ENCODE measurements at places on chromosomes 2 and 18. TPM values are rescaled to one million over a fixed set of nuclear protein-coding genes. Genes with fewer than 3 reads are reported as not detected.

Gene IWS1
- total RNA-seq, result 41.8 TPM

DNA sequence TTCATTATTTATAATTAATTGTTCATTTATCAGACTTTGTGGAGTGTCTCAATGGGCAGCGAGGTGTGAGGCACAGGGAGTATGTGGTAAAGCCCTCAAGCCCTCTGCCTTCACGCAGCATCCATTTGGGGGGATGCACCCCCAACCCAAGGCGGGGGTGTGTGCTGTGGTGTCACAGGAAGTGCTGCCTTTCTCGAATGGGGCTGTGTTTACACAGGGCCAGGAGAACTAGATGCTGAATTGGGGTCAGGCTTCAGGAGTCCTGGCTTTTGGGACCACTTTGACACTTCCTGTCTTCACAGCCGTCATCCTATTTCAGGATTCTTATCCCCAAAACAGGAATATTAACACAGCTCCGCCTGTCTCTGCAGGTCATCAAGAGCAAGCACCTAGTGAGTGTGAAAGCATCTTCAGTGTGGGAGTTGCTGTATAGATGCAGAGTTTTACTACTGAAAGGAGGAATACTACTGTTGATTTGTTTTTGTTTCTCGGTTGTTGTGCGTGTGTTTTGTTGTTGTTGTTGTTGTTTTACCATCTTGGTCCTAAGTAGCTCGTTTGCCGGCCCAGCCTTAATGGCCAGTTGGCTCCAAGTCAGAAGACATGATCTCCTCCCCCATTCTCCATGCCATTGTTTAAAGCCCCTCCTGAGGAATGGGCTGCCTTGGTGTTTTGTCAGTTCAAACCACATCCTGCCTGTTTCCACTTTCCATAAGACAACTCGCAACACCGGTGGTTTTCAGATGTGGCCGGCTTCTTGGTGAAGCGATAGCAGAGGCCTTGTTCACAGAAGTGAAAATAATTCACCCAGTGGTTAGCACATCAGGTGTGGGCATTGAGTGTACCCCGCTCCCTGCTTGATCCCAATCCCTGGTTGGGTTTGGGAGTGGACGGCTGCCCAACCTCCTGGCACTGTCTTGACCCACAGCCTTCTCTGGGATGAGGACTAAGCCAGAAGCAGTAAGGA lies 221.3 kb downstream of the BCL2 start:
- peaks cover 15% of the 10 kb centered on the region for H3K27me3 ChIP-seq
- DNase-seq, result no peak
- no peaks in the 10 kb centered on the region for H3K36me3 ChIP-seq
- peaks cover 11% of the 10 kb centered on the region for H3K4me1 ChIP-seq
- H3K27ac ChIP-seq, result no peak overlapping the region

- no peak overlapping the region for H3K4me3 ChIP-seq
- peaks cover 57% of the 10 kb centered on the region for H3K4me1 ChIP-seq
- H3K36me3 ChIP-seq, result no peaks in the 10 kb centered on the region
- DNase-seq, result no peak
- peak overlapping the region; percentile 43 for H3K27ac ChIP-seq
- no peaks in the 10 kb centered on the region for H3K27me3 ChIP-seq
These were observed 91.2 kb downstream of the SLC8A1 start for GRCh38 chr2:40360652-40361051.

DNA sequence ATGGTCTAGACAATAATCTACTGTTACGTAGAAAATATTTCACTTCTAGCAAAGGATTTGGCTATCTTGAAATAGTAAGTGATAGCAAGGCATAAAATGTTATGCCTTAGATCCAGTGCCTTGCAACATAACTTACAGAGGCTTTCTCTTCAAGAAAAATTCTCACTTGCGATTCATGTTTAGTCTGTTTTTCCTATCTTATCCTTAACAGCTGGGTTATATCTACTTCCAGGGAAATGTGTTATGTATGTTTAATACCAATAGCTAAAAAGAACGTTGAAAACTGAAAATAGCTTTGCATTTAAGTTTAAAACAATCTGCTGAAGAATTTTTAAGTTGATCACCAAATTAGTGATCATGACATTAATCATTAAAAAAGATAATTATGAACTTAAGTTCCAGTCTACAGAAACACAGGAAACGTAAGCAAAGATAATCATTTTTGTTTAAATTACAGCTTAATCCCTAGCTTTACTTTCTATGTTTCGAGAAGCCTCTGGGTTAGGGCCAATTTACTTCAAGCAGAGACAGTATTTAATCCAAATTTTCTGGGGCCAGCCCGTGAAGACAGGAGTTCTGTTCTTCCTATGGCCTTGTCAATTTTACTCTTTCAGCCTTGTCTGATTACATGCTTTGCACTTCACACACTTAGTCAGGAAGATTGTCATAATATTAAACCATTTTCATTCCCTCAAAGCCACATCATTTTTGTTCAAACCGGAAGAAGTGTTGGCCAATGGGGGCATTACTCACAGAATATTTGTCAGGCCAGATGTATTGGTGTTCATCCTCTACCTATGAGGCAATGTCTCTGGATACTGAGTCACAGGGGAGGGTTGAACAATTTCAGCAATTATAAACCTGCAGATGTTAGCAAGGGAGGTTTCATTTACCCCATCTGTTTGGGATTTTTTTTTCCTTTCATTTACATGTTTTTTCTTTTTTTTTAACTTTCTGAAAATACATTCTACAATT lies 1132.9 kb upstream of the ZEB2 start:
- H3K4me1 ChIP-seq, result peaks cover 7% of the 10 kb centered on the region
- H3K4me3 ChIP-seq, result no peak overlapping the region
- no peak overlapping the region for H3K27ac ChIP-seq
- no peaks in the 10 kb centered on the region for H3K27me3 ChIP-seq
- DNase-seq, result no peak

- no peak for DNase-seq
- H3K36me3 ChIP-seq, result no peaks in the 10 kb centered on the region
- H3K4me1 ChIP-seq, result no peaks in the 10 kb centered on the region
These were observed 479.2 kb upstream of the DSEL start for GRCh38 chr18:67995769-67996168.

DNA sequence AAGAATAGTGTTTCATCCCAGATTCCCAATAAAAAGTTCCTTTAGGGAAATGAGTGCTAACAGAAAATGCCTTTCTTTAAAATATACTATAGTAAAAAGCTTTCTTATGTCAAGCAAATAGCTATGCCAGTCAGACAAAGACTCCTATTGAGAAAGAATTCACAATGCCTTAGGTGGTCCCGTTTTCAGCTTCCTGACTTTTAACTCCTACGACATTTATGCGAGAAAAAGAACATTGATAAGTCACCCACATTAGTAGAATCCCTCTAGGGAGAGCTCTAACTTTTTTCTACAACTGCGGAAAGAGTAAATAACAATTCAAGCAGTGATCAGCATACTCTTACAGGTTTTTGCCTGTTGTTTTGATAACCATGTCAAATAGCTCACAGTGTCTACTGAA lies 750.8 kb upstream of the ACVR2A start:
- H3K27me3 ChIP-seq, result peaks cover 4% of the 10 kb centered on the region
- peaks cover 2% of the 10 kb centered on the region for H3K36me3 ChIP-seq
- no peaks in the 10 kb centered on the region for H3K4me1 ChIP-seq
- no peak overlapping the region for H3K4me3 ChIP-seq

GRCh38 chr2:165002638-165003037 lies 47.3 kb upstream of the SLC38A11 start:
- DNase-seq, result no peak
- peaks cover 17% of the 10 kb centered on the region for H3K4me1 ChIP-seq
- no peak overlapping the region for H3K4me3 ChIP-seq
- no peak overlapping the region for H3K27ac ChIP-seq
- H3K36me3 ChIP-seq, result peaks cover 1% of the 10 kb centered on the region

Gene HIBCH
- total RNA-seq, result 20.7 TPM

DNA sequence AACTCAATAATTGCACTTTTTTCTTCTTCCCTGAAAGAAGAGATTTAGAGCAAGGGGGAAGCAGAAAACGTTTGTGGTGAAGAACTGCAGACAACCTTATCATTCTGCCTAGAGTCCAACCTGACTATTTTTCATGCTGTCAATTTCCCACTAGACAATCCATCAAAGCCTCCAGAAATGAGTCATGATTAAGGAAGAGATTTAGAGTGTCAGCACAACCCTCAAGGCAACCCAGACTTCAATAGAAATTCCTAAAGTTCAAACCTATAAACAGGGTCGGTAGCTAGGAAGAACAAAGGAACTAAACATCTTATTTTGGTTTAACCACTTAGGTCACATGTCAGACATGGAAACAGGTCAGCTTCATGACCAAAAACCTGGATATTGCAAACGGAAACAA lies 86.9 kb downstream of the SLC25A12 start:
- no peak for DNase-seq
- H3K4me3 ChIP-seq, result no peak overlapping the region
- H3K27ac ChIP-seq, result no peak overlapping the region
- H3K27me3 ChIP-seq, result no peaks in the 10 kb centered on the region
- peaks cover 6% of the 10 kb centered on the region for H3K36me3 ChIP-seq

- no peak overlapping the region for H3K27ac ChIP-seq
- no peaks in the 10 kb centered on the region for H3K36me3 ChIP-seq
- H3K4me1 ChIP-seq, result no peaks in the 10 kb centered on the region
- no peak overlapping the region for H3K4me3 ChIP-seq
These were observed 43.1 kb downstream of the TTN start for GRCh38 chr2:178764097-178764496.

GRCh38 chr2:84939426-84940087 lies 31.4 kb upstream of the KCMF1 start:
- H3K27me3 ChIP-seq, result no peaks in the 10 kb centered on the region
- H3K4me3 ChIP-seq, result no peak overlapping the region
- no peaks in the 10 kb centered on the region for H3K36me3 ChIP-seq
- no peak overlapping the region for H3K27ac ChIP-seq

GRCh38 chr2:223944703-223945531 lies at the start of gene WDFY1:
WDFY1 (minus strand) TSS chr2:223945335; CDS start chr2:223945284, 51 bp downstream.
- DNase-seq, result peak; percentile 97
- H3K4me1 ChIP-seq, result peaks cover 28% of the 10 kb centered on the region
- peak within 1 kb of the TSS; percentile 95 for H3K4me3 ChIP-seq
- H3K27ac ChIP-seq, result peak within 1 kb of the TSS; percentile 98

Gene CCDC88A
- total RNA-seq, result 64.1 TPM

- H3K4me1 ChIP-seq, result no peaks in the 10 kb centered on the region
- H3K36me3 ChIP-seq, result peaks cover 6% of the 10 kb centered on the region
- H3K4me3 ChIP-seq, result no peak overlapping the region
- no peak overlapping the region for H3K27ac ChIP-seq
- DNase-seq, result no peak
- H3K27me3 ChIP-seq, result peaks cover 2% of the 10 kb centered on the region
These were observed 118.9 kb upstream of the ARL5A start for GRCh38 chr2:151946899-151947812.

- H3K36me3 ChIP-seq, result no peaks in the 10 kb centered on the region
- H3K27me3 ChIP-seq, result peaks cover 16% of the 10 kb centered on the region
- no peak overlapping the region for H3K4me3 ChIP-seq
- DNase-seq, result no peak
These were observed 310.7 kb upstream of the MYT1L start for GRCh38 chr2:2641541-2642410.

DNA sequence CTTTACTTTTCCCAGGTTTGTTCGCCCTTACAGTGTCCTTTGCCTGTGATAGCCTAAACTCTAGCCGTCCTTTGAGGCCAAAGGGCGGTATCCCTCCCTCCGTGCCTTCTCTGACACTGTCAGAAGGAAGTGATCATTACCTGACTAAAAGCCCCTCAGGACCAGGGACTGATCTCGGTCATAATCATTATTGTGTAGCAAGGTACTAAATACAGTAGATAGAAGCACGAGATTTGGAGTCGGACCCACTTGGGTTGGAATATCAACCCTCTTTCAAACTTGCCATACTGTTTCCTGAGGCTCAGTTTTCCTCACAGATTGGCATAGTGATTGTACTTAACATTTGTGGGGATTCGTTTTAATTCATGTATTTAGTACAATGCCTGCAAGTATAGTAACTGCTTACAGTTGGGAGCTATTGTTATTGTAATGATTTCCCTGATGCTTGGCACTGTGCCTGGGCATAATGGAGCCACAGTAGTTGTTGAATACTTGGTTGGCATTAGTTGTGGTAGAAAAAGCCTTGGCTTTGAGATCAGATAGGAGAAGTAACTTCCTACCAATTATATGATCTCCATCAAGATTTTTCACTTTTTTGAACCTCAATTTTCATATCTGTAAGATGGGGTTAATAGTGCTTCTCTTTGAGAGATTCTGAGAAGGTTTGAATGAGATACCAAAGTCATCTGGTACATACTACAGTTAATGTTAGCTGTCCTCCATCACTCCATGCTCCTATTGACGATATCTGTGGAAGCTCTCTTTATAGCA lies 836 bp downstream of the STK11IP start:
- H3K4me1 ChIP-seq, result peaks cover 39% of the 10 kb centered on the region
- peak overlapping the region; percentile 94 for H3K4me3 ChIP-seq
- DNase-seq, result no peak
- H3K27ac ChIP-seq, result peak overlapping the region; percentile 96
- H3K36me3 ChIP-seq, result peaks cover 7% of the 10 kb centered on the region

Gene PRKAG3
- not detected for total RNA-seq

Gene ORMDL1
- total RNA-seq, result 61.7 TPM

GRCh38 chr2:142044197-142044596 lies 86.6 kb downstream of the LRP1B start:
- H3K4me1 ChIP-seq, result peaks cover 6% of the 10 kb centered on the region
- DNase-seq, result no peak
- no peak overlapping the region for H3K27ac ChIP-seq

DNA sequence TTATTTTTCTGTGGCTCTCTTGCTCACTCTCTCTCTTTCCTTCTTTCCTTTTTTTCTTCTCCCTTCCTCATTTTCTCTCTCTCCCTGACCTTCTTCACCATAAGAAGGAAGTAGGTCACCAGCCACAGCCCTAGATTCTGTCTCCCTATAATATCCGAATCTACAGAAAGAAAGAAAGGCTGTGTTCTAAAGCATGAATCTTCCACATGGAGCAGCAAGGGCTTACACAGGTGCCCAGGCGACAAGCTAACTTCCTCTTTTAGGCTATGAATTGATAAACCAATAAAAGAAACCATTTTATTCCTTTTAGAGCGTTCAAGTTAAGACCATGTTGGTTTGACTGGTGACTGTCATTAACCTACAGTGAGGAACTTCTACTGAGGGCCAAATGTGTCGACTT lies 49.3 kb downstream of the CACNB4 start:
- DNase-seq, result no peak
- no peak overlapping the region for H3K4me3 ChIP-seq
- H3K4me1 ChIP-seq, result peaks cover 2% of the 10 kb centered on the region
- H3K36me3 ChIP-seq, result no peaks in the 10 kb centered on the region

DNA sequence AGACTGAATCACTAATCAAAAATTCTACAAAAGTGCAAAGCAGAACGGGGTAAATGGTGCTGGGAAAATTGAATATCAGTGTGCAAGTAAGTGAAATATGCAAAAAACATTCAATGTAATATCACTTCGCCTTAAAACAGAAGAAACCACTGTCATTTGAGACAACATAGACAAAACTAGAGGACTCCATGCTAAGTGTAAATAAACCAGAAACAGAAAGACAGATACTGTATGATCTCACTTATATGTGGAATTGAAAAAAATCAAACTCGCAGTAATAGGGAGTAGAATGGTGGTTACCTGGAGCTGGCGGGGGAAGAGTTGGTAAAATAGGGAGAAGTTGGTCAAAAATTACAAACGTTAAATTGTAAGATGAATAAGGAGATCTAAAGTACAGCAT lies 1420.0 kb upstream of the CDH2 start:
- H3K36me3 ChIP-seq, result peaks cover 2% of the 10 kb centered on the region
- no peaks in the 10 kb centered on the region for H3K27me3 ChIP-seq

Measured in chondrocyte (in vitro differentiated cells).